T-cell (primary cell): ENCODE measurements at places on chromosomes 6 and 20. TPM values are rescaled to one million over a fixed set of nuclear protein-coding genes. Genes with fewer than 3 reads are reported as not detected.

DNA sequence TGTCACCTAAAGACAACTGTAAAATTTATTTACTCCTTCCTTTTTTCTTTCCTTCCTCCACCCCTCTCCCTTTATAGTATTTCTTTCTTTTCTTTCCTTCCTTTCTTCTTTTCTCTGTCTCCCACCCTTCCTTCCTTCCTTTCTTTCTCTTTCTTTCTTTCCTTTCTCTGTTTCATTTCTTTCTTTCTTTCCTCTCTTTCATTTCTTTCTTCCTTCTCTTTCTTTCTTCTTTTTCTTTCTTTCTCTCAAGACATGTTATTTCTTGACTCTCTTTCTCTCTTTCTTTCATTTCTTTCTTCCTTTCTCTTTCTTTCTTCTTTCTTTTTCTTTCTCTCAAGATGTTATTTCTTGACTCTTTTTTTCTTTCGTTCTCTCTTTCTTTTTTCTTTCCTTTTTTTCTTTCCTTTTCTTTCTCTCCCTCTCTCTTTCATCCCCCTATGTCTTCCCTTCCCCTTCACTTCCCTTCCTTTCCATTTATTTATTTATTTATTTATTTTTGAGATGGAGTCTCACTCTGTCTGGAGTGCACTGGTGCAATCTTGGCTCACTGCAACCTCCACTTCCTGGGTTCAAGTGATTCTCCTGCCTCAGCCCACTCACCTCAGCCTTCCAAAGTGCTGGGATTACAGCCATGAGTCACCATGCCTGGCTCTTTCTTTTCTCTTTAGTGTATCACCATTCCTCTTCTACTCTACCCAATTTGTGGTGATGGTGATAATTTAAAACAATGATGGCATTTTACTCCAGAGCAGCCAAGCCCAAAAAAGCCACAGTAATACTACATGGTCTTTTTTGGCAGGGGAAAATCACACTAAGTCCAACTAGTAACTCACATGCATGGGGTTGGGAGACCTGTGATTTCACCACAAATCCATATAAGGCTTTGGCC is 188.2 kb downstream of the ADGRG6 start:
- no peak for DNase-seq
- no peak overlapping the region for H3K4me3 ChIP-seq
- peaks cover 3% of the 10 kb centered on the region for H3K27me3 ChIP-seq
- no peaks in the 10 kb centered on the region for H3K4me1 ChIP-seq
- no peaks in the 10 kb centered on the region for H3K36me3 ChIP-seq
- H3K27ac ChIP-seq: no peak overlapping the region

- H3K27ac ChIP-seq: no peak overlapping the region
- H3K4me3 ChIP-seq: peak overlapping the region; percentile 56
- no peaks in the 10 kb centered on the region for H3K36me3 ChIP-seq
- H3K27me3 ChIP-seq: peaks cover 13% of the 10 kb centered on the region
- peaks cover 22% of the 10 kb centered on the region for H3K4me1 ChIP-seq
These were observed 734 bp downstream of the TPBG start for GRCh38 chr6:82364087-82365015.

DNA sequence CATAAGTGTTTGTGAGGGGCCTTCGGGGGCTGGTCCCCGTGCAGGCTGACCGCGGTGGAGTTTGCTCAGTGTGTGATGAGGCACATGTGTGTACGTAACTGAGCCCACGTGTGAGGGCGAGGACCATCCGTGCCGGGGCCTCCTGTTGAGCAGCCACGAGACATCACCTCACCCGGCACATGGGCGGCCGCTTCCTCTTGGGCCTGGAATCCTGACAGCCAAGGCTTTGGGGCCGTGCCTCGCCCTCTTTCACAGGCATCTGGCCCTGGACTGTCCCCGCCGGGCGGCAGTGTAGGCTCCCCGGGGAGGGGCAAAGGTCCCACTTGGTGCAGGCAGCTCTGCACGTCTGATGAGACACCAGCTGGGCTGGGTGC is 202.3 kb downstream of the DLL1 start:
- peak overlapping the region; percentile 55 for H3K4me3 ChIP-seq
- peak overlapping the region; percentile 87 for H3K27ac ChIP-seq
- no peaks in the 10 kb centered on the region for H3K36me3 ChIP-seq
- no peaks in the 10 kb centered on the region for H3K27me3 ChIP-seq
- DNase-seq: no peak

GRCh38 chr6:28807682-28808280 is 116.0 kb downstream of the TRIM27 start:
- H3K4me3 ChIP-seq: no peak overlapping the region
- peaks cover 56% of the 10 kb centered on the region for H3K27me3 ChIP-seq
- DNase-seq: no peak
- peaks cover 6% of the 10 kb centered on the region for H3K4me1 ChIP-seq
- H3K36me3 ChIP-seq: no peaks in the 10 kb centered on the region
- no peak overlapping the region for H3K27ac ChIP-seq

GRCh38 chr6:13113376-13113775 is 215.0 kb downstream of the TBC1D7 start:
- no peaks in the 10 kb centered on the region for H3K36me3 ChIP-seq
- H3K4me1 ChIP-seq: no peaks in the 10 kb centered on the region
- H3K27me3 ChIP-seq: no peaks in the 10 kb centered on the region
- no peak overlapping the region for H3K4me3 ChIP-seq
- H3K27ac ChIP-seq: no peak overlapping the region

ZC2HC1B gene
- not detected for total RNA-seq

SLC32A1 gene
- total RNA-seq: not detected

COQ3 gene
- total RNA-seq: 5.0 TPM
